Activated naive CD4-positive, alpha-beta T cell treated with anti-CD3 and anti-CD28 coated beads, Interleukin-2, amount 10 ng/mL, durations not matched to agents 7 days and 5 days (primary cell): ENCODE measurements at places on chromosomes 11 and 22.

- H3K4me1 ChIP-seq = peaks cover 42% of the 10 kb centered on the region
- H3K27me3 ChIP-seq = peaks cover 34% of the 10 kb centered on the region
- peak overlapping the region; percentile 37 for H3K4me3 ChIP-seq
- no peak for DNase-seq
Measured at GRCh38 chr11:65871811-65872548, 620 bp downstream of the EFEMP2 start.

DNA sequence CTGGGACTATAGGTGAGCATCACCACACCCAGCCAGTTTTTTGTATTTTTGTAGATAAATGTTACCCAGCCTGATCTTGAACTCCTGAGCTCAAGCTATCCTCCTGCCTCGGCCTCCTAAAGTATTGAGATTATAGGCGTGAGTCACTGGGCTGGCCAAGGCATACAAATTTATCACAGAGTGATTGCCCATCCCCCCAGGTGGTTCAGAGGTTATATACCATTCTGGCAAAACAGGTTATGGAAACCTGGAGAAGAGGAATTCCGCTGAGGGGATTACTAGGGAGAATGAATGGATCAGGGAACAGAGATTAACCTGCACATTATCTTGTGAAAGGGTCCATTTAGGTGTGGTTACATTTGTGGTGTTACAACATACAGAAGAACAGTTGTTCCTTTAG is 8.1 kb downstream of the ATG13 start:
- peaks cover 32% of the 10 kb centered on the region for H3K36me3 ChIP-seq
- H3K27ac ChIP-seq = no peak overlapping the region
- H3K27me3 ChIP-seq = no peaks in the 10 kb centered on the region
- no peak for DNase-seq
- peaks cover 11% of the 10 kb centered on the region for H3K4me1 ChIP-seq

DNA sequence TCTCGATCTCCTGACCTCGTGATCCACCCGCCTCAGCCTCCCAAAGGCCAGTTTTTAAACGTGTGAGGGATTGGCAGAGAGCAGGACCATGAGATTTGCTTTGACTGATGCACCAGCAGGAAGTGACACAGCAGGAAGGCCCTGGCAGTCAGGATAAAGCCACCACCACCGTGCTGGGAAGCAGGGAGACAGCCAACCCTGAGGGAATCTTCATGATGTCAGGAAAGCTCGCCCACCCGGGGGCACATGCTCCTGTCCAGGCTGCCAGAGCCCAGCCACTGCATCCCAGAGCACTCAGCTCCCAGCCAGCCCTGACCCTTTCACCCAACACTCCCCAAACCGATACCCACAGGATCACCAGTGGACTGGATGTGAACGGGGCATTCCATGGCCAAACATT is 6.1 kb downstream of the TUBGCP6 start:
- DNase-seq = no peak
- H3K4me1 ChIP-seq = peaks cover 28% of the 10 kb centered on the region
- no peaks in the 10 kb centered on the region for H3K27me3 ChIP-seq
- no peak overlapping the region for H3K4me3 ChIP-seq

DNA sequence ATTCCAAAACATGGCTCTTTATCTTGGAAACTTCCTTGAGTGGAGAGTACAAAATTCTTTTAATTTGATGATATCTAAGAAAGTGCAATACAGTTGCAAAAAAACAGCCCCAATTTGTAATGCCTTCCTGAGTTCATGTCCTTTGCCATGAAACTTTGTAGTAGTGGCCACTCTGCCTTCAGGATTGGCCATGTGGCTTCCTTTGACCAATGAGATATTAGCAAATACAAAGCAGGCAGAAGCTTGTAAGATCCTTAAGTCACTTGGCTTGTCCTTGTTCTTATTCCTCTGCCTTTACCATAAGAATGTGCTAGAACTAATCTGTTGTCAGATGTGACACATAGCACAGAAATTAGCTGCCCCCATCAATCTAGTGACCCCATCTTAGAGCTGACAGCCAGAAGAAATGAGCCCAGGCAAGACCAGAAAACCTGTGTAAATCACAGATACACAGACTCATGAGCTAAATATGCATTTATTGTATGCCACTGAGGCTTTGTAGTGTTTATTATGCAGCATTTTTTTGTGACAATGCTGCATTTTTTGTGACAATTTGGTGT is 29.8 kb upstream of the BLID start:
- no peak for DNase-seq
- H3K36me3 ChIP-seq = no peaks in the 10 kb centered on the region
- H3K27ac ChIP-seq = no peak overlapping the region
- H3K4me3 ChIP-seq = no peak overlapping the region
- no peaks in the 10 kb centered on the region for H3K4me1 ChIP-seq
- no peaks in the 10 kb centered on the region for H3K27me3 ChIP-seq

DNA sequence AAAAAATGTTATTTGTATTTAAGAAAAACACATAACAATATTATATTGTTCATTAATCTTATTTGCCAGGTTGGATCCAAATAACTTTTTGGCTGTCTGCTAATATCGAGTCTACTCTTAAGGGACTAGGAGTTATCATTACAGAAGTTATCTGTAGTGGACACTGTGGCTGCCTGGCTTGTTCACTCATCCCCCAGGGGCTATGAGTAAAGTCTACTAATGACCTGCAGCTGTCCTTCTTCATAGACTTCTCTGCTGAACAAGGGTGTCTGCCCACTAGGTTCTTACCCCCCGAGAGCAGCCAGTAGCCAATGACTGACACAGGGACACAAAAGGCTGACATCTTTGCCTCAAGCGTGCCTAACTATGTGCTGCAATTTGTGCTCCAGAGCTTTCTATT is 69.7 kb downstream of the APIP start:
- H3K36me3 ChIP-seq = no peaks in the 10 kb centered on the region
- H3K27ac ChIP-seq = no peak overlapping the region
- H3K4me1 ChIP-seq = no peaks in the 10 kb centered on the region
- H3K4me3 ChIP-seq = no peak overlapping the region
- DNase-seq = no peak
- H3K27me3 ChIP-seq = peaks cover 11% of the 10 kb centered on the region

GRCh38 chr11:83115026-83115425 is 41.9 kb upstream of the PCF11 start:
- DNase-seq = no peak
- no peaks in the 10 kb centered on the region for H3K27me3 ChIP-seq
- H3K27ac ChIP-seq = no peak overlapping the region
- H3K4me3 ChIP-seq = no peak overlapping the region
- peaks cover 7% of the 10 kb centered on the region for H3K36me3 ChIP-seq

DNA sequence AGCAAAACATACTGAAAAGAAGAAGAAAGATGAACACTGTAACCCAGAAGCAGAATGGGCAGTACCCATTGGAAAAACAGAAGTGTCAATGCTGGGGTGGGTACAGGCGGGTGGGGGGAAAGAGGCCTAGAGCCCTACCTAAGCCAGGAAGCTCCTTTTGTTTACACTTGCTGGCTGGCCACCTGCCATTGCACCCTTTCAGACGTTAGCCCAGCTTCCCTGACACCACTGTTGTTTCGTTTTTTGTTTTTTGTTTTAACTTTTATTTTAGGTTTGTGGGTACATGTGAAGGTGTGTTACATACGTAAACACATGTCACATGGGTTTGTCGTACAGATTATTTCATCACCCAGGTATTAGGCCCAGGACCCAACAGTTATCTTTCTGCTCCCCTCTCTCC is 55.4 kb downstream of the PLEKHA7 start:
- peaks cover 33% of the 10 kb centered on the region for H3K4me1 ChIP-seq
- H3K27ac ChIP-seq = peak overlapping the region; percentile 69
- no peaks in the 10 kb centered on the region for H3K36me3 ChIP-seq
- no peak for DNase-seq

DNA sequence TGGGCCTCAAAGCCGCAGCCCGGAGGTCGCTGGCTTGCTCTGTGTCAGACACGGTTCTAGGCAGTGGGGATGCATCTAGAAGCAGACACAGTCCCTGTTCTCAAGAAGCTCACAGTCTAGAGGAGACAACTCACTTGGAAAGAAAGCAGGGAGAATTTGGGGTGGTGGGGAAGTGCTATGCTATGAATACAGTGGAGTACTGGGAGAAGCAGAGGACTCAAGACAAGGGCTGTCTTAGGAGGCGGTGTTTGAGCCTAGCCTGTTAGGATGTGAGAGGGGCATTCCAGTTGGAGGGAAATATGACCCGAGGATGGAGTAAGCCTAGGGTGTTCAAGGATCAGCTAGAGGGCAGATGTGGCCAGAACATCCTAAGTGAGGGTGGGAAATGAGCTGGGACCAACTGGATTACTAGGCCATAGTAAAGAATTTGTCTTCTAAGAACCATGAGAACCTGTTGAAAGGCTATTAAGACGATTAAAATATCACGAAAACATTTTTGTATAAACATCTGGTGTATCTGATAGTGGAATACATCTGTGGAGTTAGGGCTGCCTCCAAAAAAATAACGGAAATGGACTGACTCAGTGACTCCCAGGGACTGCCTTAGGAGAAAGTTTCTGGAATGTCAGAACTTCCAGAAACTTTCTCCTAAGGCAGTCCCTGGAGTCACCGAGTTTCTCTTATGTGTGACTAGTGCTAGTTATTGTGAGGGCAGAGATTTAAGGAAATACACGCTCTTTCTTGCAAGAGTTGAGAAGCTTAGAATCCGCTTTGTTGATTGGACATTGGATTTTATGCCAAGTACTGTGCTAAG is 1.1 kb upstream of the PITPNB start:
- H3K4me1 ChIP-seq = peaks cover 61% of the 10 kb centered on the region
- H3K4me3 ChIP-seq = peak overlapping the region; percentile 100
- H3K36me3 ChIP-seq = peaks cover 48% of the 10 kb centered on the region
- no peak for DNase-seq
- H3K27me3 ChIP-seq = peaks cover 7% of the 10 kb centered on the region
- peak overlapping the region; percentile 99 for H3K27ac ChIP-seq

- H3K36me3 ChIP-seq = no peaks in the 10 kb centered on the region
- H3K4me1 ChIP-seq = no peaks in the 10 kb centered on the region
- H3K27ac ChIP-seq = no peak overlapping the region
- DNase-seq = no peak
- no peaks in the 10 kb centered on the region for H3K27me3 ChIP-seq
- H3K4me3 ChIP-seq = no peak overlapping the region
Measured at GRCh38 chr11:19615341-19616183, 97.1 kb upstream of the NAV2 start.

DNA sequence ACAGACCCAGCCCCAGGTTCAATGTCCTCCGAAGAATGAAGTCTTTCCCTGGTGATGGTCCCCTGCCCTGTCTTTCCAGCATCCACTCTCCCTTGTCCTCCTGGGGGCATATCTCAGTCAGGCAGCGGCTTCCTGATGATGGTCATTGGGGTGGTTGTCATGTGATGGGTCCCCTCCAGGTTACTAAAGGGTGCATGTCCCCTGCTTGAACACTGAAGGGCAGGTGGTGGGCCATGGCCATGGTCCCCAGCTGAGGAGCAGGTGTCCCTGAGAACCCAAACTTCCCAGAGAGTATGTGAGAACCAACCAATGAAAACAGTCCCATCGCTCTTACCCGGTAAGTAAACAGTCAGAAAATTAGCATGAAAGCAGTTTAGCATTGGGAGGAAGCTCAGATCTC is 14.1 kb downstream of the APOL1 start:
- peak overlapping the region; percentile 19 for H3K27ac ChIP-seq
- H3K27me3 ChIP-seq = no peaks in the 10 kb centered on the region
- peaks cover 1% of the 10 kb centered on the region for H3K4me1 ChIP-seq

DNA sequence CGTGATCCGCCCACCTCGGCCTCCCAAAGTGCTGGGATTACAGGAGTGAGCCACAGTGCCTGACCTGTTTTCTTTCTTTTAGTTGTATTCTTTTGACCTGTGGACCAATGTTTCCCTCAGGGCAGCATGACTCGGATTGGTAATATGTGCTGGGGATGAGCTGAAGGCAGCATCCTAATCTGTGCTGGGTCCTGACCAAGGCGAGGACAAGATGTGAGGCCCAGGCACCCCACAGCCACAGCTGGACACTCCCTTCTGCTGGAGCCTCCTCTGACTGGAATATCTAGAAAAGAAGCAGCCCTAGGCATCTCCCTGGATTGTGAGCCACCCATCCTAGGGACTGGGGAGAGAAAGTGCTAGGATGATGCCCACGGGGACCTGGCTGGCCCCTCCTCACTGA is 105.4 kb downstream of the PDE2A start:
- H3K36me3 ChIP-seq = no peaks in the 10 kb centered on the region
- no peak for DNase-seq
- peaks cover 19% of the 10 kb centered on the region for H3K4me1 ChIP-seq
- H3K27me3 ChIP-seq = peaks cover 24% of the 10 kb centered on the region
- H3K4me3 ChIP-seq = no peak overlapping the region
- H3K27ac ChIP-seq = no peak overlapping the region
